EH (cell line): ENCODE measurements at places on chromosomes 7 and 10.

DNA sequence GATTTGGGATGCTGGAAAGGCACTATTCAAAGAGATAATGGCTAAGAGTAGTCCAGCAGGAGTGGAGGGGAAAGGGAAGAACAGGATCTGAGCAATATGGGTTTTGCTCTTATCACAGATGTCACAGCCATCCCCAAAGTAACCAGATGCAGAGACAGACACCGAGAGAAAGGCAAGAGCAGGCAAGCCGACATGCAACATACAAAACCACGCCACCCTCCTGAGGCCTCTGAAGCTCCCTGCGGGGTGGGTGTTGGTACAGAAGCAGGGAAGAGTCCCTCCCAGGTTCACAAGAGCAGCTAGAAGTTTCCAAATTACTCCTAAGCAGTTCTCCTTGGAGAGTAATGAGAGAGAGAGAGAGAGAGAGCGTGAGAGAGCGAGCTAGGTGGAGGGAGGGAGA, 10.8 kb upstream of the C10orf53 start:
- DNase-seq = no peak

DNA sequence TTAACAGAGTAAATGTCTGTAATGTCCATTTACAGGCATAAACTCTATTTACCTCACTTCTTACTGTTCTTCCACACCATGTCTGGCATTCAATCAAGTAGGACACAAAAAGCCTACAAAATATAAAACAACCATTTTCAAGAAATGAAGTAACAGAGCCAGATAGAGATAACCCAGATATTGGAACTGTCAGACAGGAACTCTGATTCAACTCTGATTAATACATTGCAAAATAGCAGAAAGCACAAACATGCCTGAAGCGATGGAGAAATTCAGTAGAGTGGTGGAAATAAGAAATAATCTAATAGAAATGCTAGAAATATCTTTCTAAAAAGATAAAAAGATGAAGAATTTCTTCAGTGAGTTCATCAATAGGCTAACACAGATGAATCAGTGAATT, 964.4 kb downstream of the PCDH15 start:
- no peak for DNase-seq

GRCh38 chr7:45457591-45457990, 116.6 kb upstream of the ADCY1 start:
- no peak for DNase-seq

GRCh38 chr7:25249772-25250171, 21.5 kb upstream of the NPVF start:
- DNase-seq = no peak

GRCh38 chr10:78309536-78310237, 276.0 kb downstream of the RPS24 start:
- no peak for DNase-seq

- no peak for DNase-seq
Measured at GRCh38 chr7:30656006-30656957, 26.0 kb downstream of the CRHR2 start.
